Activated CD4-positive, alpha-beta T cell treated with anti-CD3 and anti-CD28 coated beads, Interleukin-2, amount 50 U/mL, for 1 hour (primary cell): ENCODE measurements at places on chromosomes 1 and 21.

GRCh38 chr1:150018165-150018564, 7.6 kb upstream of the OTUD7B start:
- no peak for DNase-seq

DNA sequence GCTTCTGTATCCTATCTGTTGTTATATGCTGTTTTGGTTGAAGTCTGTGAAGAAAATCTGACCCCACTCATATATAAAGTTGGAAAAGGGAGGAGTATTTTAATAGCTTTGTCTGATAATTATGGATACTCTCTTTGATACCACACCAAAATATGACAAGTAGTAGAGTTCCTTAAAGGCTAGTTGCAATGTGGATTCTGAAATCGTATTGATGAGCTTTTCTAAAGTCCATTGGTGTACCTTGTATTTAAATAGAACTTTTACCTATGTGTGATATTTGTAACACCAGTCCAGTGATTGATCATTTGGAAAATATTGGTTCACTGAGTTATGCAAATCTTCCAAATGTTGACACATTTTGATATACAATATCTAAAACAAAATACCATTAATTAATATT, 7.7 kb downstream of the GAS5 start:
- no peak for DNase-seq

- no peak for DNase-seq
These were observed 23.5 kb upstream of the LBR start for GRCh38 chr1:225451340-225451739.

GRCh38 chr1:21804536-21804935, 7.5 kb upstream of the LDLRAD2 start:
- DNase-seq: no peak

DNA sequence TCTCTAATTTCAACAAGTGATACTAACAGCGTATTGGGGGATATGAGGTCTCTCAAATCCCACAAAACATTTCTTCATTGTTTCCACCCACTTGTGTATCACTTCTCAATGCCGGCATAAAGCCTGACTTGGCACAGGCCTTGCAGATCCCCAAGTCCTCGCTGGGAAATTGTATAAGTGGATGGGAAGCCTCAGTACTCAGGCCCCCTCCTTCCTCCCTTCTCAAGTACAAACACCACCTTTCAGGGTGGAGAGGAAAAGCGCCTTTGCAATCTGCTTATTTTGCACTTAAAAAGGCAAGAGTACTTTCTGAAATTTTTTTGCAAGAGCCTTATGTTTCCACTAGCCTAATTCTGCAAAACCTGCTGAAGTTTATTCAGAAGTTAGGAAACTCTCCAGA, 25.8 kb upstream of the KLHDC8A start:
- DNase-seq: no peak

DNA sequence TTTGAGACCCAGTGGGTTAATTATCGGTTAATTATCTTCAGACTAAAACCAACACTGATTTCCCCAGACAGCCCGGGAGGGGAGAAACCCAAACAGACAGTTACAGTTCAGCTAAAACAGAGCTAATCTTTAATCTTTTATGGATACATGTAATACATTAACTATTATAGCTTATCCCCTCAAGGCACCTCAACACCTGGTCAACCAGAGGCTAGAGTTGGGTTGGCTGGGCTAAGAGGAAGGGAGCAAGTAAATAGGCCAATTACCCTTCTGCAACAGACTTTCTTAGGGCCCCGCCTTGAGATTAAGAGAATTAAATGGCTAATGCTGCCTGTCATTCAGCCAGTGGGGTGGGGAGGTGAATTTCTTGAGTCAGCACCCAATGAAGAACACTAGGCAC, 6.6 kb upstream of the MED18 start:
- no peak for DNase-seq

DNA sequence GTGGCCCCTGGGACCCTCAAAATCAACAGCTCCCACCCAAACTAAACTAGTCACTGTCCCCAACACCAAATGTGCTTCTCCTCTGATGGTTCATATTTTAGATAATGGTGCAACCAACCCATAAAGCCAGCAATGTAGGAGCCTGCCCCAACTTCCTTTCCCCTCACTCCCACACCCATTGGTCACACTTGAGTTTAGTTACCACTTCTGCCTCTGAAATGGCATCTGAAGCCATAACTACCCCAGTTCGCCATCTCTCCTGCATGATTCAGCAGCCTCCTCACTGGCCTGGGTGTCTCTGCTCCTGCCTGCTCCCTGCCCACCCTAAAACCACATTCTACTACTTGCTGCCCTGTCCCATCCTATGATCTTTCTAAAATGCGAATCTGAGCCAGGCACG, 3.4 kb upstream of the CDCP2 start:
- no peak for DNase-seq

DNA sequence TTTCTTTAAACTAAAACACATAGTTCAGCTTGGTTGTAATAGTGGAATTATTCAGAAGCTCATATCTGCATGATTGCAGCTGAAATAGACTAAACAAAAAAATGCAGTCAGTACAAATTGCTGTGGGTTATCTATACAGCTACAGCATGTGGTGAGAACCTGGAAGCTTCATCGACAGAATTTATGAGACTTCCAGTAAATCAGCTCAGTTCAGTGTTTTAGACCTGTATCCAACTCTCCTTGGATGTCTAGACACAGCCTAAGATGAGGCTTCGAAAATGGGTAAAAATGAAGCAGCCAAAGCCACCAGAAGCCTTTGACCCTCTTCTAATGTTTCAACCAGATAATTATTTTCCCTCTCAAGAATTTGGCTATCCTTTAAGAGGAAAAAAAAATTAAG, 127.1 kb upstream of the C1orf105 start:
- no peak for DNase-seq

GRCh38 chr1:42484382-42484781, 21.3 kb downstream of the CCDC30 start:
- DNase-seq: no peak

DNA sequence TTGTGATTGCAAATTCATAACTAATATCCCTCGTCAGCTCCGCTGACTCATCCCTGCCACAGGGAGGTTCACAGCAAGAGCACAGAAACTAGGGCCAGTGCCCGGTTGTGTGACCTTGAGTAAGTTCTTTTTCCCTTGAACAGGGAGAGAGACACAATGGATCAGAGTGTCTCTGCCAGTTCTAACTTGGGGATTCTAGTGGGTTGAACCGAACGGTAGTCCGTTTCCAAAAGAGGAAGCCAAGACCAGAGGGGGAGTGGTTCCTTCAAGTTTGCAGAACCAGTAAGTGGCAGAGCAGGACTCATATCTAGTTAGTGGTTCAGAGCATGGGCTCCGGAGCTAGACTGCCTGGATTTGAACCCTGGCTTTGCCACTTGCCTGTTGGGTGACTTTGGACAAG, 4.9 kb upstream of the SHISA4 start:
- no peak for DNase-seq

GRCh38 chr1:97647776-97648175, 273.1 kb downstream of the DPYD start:
- DNase-seq: no peak

DNA sequence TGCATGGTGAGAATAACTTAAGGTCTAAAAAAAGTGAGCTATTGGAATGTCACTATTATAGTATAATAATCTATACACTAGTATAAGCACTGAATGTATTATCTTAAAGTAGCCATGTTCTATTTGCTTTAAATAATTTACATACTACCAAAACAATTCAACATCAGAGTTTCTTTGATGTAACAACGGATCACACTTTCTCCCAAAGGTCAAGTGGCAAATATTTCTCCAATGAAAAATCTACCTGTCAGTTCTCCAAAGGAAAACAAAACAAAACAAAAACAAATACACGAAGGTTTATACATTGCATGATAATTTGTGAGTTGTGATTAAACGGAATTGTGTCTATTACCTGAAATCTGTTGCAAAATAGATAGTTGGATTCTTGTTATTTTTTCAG, 581.4 kb downstream of the USP25 start:
- no peak for DNase-seq

DNA sequence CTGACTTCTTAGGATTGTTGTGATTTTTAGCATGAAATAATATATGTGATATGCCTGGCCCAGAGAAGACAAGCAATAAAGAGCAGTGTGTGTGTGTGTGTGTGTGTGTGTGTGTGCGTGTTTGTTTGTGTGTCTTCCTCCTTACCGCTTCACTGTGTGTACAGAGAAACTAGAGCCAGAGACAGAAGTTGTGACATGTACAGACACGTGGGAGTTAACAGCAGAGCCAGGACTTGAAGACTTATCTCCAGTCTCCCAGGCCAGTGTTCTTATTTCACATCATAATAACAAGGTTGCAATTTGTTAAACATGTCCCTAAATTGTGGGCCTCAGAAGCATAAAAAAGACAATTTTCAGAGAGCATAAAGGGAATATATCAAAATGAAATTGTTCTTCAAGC, 192.0 kb upstream of the JUN start:
- DNase-seq: no peak

DNA sequence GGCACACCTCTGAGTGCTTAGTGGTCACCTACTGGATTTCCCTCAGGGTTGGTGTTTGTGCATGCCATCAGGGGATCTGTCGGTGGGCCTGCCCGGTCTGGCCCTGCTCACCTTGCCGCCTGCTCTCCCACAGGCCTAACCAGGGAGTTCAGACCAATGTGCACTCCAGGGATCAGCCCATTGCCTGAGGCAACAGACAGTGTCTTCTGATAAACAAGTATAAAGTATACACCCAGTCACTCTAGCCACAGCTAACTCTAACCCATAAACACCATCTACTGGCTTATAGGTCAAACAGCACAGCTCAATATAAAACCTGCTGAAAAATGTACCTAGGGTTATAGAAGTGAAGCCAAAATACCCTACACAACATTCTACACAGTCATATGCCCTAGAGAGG, 1300.0 kb downstream of the PLA2G4A start:
- no peak for DNase-seq

DNA sequence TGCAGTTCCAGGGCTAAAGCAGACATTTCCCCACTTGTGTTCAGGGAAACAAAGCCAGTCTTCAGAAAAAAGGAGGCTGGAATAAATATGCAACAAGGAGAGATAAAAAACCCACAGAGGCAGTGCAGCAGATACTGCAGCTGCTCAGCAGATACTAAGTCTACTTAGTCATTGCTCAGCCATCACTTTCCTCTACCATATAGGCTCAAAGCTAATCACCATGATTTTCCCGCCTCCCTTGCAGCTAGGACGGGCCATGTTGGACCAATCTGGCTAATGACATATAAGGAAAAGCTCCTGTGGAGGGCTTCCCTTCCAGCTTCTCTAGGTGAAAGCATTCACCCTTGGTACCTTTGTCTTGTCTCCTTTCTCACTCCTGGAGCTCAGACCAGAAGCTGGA, 10.0 kb upstream of the EFHD2 start:
- no peak for DNase-seq

DNA sequence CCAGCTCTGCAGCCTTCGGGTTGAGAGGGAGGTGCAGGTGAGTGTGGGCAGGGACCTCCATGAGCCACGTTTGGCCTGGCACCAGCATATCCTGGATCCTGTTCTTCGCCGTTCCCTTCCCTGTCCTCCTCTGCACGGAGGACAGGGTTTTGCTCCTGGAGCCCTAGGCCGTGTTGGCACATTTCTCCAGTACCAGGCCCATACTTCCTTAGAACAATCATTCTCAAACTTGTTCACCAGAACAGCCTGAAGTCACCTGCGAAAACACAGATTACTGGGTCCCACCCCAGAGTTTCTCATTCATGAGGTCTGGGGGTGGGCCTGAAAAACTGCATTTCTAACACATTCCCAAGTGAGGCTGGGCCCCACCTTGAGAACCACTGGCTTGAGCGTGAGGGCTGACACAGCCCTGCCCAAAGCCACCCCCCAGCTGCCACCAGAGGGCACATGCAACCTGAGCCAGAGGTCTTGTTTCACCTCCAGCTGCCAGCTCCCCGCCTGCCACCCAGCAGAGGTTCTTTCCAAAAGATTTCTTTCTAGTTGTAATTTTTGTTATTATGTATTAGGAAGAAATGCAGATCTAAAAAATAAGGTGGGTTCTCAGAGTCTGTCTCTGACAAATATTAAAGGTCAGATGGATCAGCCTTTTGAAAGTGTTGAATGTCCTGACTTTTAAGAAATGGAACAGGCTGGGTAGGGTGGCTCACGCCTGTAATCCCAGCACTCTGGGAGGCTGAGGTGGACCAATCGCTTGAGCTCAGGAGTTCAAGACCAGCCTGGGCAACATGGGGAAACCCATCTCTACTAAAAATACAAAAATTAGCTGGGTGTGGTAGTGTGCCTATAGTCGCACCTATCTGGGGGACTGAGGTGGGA, 39.6 kb upstream of the LDLRAP1 start:
- peak; percentile 77 for DNase-seq

DNA sequence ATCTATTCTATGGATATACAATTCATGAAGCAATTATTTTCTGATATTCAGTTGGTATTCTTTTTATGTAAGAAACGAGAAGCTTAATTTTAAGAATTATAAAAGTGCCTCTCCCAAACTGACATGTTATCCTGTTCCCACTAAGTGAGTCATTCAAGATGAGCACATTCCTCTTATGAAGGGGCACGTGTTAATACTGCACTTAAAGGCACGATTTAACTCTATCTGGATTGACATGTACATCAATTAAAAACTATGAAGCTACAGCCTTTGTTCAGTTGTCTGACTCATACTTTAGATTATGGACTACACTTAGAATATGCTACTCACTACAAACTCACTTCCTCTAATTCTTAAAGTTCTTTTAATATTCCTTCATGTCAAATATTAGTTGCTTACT, 111.6 kb downstream of the CYYR1 start:
- no peak for DNase-seq

GRCh38 chr1:228346731-228347130, 59.9 kb downstream of the TRIM11 start:
- no peak for DNase-seq

GRCh38 chr1:63943393-63943792, 169.6 kb downstream of the ROR1 start:
- no peak for DNase-seq

DNA sequence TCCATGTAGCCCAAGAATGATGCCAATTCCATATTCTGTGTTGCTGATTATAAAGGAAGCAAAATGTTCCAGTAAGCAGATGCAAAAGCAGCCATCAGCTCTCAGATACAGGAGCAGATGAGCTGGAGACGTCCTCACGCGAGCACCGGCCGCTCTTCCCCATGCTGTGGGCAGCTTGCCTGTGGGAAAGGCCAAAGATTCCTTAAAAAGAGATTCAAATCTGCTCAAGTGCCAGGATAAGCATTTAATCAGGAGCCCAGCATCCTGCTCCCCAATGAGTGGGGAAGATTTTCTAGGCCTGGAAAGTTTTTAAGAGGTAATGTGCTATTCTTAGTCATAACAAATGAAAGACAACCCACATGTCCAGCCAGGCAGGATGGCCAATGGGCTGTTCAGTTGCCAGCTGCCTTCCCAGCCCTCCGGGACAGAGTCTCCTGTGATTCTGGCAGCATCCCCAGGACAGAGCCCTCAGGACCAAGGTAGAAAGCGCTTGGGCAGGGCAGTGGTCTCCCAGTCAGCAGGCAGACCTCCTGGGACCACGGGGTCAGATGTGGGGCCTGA, 108.2 kb upstream of the TMPRSS2 start:
- DNase-seq: no peak

- DNase-seq: no peak
These were observed 21.0 kb downstream of the PCSK9 start for GRCh38 chr1:55060133-55060999.
